Bronchial epithelial cell (primary cell): ENCODE measurements at places on chromosomes 2 and 18. TPM values are rescaled to one million over a fixed set of nuclear protein-coding genes. Genes with fewer than 3 reads are reported as not detected.

Gene PDE11A
- total RNA-seq, result not detected in 2 replicates

Gene SGO2
- 0.64 and 0.79 TPM in 2 replicates for total RNA-seq

Gene SH3BP4
- 22.1 and 24.6 TPM in 2 replicates for total RNA-seq

GRCh38 chr2:172806996-172807395 lies 71.4 kb downstream of the RAPGEF4 start:
- DNase-seq, result no peak

GRCh38 chr2:121044412-121044811 lies 240.6 kb downstream of the TFCP2L1 start:
- peak; percentile 3 for DNase-seq

DNA sequence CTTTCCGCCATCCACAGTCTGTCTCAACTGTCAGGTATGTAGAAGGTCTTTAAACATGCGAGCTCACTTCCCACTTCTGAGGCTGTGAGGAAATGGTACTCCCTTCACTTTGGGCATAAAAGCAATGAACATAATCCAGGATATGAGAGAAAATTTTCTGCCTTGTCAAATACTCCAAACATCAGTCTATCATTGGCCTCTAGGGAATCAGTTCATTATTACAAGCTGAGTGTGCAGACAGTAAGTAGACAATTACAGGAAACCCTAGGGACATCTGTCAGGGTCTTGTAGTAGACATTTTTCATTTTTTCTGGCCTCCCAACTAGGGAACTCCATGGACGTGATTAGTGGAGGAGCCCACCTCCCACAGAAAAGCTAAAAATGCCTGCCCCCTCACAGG lies 13.6 kb upstream of the APCDD1 start:
- no peak for DNase-seq

GRCh38 chr2:46461709-46462171 lies 17.6 kb upstream of the TMEM247 start:
- DNase-seq, result peak; percentile 63

DNA sequence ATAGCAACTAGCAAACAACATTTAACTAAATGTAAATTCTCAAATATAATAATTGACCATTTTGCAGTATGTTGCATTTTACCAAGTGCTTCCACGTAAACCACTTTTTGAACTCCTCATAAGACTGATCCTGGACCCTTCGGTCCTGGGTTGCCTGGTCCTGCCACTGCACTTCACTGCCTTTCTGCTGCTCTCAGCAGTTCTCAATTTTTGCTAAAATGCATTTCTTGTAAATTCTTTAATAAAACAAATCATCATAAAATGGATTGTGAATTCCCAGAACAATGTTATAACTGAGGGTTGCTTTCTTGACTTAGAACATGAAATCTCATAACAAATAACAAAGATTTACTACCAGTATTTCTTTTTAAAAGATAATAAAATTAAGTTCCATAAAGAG lies 12.9 kb upstream of the ADAM23 start:
- DNase-seq, result no peak

DNA sequence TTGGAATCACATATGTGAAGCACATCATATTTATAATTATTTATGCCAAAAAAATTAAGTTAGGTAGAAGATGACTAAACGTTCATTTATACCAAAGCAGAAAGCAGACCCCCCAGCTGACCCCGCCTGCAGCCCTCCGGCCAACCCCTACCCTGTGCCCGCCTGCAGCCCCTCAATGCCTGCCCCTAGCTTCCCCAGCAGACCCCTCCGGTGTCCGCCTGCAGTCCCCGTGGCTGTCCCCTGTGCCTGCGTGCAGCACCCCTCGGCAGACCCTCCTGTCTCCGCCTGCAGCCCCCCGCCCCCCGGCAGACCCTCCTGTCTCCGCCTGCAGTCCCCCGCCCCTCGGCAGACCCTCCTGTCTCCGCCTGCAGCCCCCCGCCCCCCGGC lies 136.2 kb downstream of the NFATC1 start:
- DNase-seq, result no peak

DNA sequence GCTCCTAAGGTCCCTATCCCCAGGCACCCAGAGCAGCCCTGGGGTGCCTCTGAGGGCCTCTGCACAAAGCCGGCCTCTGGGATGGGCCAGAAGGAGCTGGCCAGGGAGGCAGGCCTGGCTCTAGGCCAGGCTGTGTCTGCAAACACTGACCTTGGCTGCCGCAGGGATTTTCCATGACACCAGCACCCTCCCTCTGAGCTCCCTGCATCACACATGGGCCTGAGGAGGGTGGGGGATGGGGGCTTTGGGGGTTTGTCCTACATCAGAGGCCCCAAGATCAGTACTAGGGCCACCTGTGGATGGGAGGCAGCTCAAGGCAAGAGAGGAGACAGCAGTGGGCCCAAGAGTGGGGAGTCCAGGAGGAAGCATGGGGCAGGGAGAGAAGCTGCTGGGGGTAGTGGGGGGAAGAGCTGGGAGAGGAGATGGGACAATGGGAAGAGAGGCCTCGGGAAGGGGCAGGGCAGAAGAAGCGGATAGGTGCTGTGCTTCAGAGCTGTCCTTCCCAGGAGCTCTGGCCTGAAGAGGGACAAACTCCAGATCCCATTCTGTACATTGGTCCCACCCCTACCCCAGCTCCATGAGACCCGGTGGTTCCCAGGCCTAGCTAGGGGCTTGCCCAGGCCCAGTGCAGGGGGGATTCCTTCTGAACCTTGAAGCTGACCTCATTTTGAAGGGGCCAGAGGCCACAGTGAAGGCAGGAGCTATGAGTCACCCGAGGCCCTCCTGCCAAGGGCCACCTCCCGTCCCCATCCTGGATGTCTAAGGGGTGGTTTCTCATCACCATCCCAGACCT lies 28.0 kb downstream of the KCNK3 start:
- no peak for DNase-seq

GRCh38 chr2:60759654-60760053 lies 3.6 kb downstream of the PAPOLG start:
- DNase-seq, result no peak

DNA sequence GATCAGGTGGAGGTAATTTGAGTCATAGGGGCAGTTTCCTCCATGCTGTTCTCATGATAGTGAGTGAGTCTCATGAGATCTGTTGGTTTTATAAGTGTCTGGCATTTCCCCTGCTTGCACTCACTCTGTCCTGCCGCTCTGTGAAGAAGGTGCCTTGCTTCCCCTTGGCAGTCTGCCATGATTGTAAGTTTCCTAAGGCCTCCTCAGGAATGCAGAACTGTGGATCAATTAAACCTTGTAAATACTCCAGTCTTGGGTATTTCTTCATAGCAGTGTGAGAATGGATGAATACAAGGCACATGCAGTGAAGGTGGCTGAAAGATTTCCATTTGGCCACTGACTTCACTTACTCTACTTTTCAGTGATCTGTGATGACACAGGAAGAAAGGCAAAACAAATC lies 133.7 kb downstream of the SH3BP4 start:
- no peak for DNase-seq

DNA sequence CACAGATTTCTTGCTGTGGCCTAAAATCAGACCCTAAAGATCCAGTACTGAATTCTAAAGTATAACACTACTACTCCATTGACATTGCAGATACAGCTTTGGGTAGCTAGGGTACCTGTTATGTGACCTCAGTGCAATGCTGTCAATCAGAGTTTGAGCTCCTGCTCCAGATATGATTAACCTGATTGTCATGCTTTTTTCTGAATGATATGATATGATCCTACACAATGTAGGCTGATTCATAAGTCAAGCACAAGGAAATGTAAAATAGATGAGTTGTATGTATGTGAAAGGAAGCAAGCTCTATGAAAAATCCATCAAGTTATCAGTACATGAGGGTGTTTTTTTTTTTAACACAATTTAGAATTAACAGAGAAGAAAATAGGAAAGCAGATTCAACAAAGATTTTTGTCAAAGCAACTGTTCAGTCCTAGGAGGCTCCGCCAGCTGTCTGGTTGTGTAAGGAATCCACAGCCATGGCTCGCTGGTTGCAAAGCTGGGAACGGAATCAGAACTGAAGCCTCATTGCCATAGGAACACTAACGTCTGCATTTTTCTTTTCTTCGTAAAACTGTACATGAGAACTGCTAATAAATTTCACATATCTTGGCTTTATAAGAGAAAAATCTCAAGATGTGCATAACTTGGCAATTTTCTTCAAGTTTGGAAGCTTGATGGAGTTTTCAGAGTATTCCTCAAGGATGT lies 52.9 kb downstream of the NR4A2 start:
- peak; percentile 74 for DNase-seq
